ENCODE measurements at places on chromosomes 16 and 17. TPM values are rescaled to one million over a fixed set of nuclear protein-coding genes. Genes with fewer than 3 reads are reported as not detected.

DNA sequence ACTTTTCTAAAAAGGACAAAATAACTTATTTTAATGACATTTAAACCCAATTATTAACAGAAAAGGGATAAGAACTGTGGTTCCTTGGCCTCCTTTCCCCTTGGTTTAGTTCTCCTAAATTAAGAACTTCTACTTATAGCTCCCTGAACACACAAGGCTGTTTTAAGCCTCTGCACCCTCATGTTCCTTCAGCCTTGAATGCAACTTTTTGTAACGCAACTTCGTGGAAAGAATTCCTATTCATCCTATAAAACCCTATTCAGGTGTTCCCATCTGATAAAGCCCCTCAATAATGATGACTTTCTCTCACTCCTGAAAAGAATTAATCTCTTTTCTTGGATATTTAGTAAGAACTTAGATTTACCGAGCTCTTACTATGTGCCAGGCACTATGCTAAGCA lies 6.3 kb downstream of the STAT3 start:
- no peak for DNase-seq

DNA sequence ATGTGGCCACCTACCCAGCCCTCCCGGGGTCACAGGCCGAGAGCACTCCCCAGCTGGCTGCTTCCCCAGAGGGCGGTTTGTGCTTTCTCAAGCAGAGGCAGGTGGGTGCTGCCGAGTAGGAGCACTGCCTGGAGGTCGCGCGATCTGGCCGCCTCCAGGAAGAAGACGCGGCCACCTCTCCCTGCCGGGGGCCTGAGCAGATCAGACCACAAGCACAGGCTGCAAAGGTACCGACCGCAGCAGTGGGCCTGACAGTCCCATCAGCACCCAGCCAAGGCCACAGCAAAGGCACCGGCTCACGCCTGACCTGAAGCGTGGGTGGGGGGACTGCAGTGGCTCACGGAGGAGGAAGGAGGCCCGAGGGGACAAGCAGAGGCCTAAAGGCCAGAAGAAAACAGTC lies 15.2 kb upstream of the IGFALS start:
- DNase-seq, result no peak

DNA sequence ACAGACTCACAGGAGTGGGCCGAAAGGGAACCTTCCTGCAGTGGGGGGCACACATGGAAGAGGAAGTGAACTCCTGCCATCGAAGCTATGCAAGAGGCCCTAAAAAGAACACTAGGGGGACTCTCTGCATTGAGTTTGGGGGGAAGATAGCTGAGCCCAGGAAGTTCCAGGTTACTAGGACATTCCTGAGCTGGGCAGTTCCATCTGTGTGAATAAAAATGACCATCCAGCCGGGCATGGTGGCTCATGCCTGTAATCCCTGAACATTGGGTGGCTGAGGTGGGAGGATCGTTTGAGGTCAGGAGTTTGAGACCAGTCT lies 211.8 kb downstream of the ZNF423 start:
- DNase-seq, result no peak

- no peak for DNase-seq
Observed at GRCh38 chr17:61511480-61512182, 59.4 kb downstream of the TBX4 start.

GRCh38 chr17:66840061-66840460 lies 5.1 kb downstream of the CACNG5 start:
- DNase-seq, result no peak

- DNase-seq, result no peak
Observed at GRCh38 chr16:12150600-12150999, 174.1 kb downstream of the SNX29 start.

The NXPH3 gene
- 0.63 TPM for total RNA-seq
